ENCODE measurements at places on chromosomes 3 and 15. TPM values are rescaled to one million over a fixed set of nuclear protein-coding genes. Genes with fewer than 3 reads are reported as not detected.

DNA sequence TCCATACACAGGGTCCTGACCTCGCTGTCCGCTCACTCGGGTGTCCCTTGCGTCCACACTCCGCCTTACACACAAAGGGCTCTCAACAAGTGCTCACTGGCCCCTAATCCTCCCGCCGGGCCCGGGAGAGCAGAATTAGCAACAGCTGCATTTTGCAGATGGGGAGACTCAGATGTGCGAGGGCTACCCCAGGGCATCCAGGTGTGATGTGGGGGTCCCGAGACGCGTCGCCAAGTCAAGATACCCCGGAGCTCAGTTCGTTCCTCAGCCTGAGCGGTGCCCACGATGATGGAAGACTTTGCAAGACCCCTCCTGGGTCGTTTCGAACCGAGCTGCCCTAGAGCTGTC lies 14.9 kb upstream of the WNT7A start:
- DNase-seq, result no peak

DNA sequence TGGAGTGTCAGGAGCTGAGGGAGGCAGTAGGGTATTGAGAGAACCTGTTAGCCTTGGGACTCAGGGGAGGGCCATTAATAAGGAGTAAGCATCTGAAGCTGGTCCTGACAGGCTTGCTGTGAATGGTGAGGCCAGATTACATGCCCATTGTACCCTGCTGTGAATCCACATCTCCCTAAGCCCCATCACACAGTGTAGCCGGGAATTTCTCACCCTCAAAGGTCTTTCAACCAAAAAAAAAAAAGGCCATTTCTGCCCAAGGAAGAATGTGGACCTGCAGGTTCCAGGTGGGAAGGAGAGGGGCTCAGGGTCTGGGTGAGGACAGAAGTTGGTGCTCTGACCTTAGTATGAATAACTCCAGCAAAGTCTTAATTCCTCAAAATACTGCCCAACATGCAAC lies 37.2 kb downstream of the MAGEF1 start:
- no peak for DNase-seq

GRCh38 chr3:128242818-128243601 lies 89.7 kb downstream of the EEFSEC start:
- DNase-seq, result peak; percentile 48

GRCh38 chr15:88174571-88174970 lies 82.0 kb downstream of the NTRK3 start:
- no peak for DNase-seq

GRCh38 chr15:47188758-47189507 lies 528.4 kb upstream of the SEMA6D start:
- DNase-seq, result no peak

DNA sequence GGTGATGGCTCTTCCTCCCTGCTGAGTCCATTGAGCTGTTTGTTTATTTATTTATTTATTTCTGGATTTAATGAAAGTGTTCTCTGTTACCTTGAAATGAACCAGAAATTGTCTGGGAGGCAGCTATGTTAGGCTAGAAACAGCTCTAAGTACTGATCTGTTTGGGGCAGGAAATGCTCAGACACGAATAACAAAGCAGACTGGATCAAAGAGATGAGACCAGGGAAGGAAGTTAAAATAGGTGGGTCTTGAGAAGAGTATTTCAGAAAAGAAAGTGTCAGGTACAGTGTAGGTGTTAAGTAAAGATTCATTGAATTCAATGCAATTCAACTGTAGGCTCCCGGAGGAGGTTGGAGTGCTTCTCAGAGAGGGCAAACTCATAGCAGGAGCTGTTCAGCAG lies 173.3 kb downstream of the IL20RB start:
- DNase-seq, result no peak

DNA sequence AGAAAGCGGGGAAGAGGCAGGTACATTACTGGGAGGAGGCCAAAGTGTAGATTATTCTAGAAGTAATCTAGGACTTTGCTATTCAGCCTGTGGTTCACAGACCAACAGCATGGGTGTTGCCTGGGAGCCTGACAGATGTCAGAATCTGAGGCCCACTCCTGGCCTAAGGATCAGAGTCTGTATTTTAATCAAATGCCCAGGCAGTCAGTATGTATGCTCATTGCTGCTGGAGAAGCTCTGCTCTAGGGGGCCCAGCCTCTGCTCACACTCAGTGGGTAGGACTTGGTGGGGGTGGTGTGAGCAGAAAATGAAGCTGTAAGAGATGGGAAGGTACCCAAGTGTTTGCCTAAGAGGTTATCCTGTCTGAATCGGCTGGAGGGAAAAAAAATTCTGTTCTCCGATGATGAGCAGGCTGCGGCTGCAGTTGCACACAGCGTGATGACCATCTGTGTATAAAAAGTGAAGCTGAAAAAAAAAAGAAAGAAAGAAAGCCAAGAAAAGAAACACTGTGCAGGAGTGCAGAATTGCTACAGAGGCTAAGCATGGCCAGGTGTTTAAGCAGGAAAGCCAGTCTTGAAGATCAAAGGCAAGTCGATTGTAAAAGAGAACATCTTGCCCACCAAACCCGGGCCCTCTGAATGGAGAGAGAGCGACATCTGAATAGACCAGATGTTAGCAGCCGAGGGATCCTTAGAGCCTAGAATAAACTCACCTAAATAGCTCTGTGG lies 65.2 kb downstream of the EIF4E3 start:
- no peak for DNase-seq

DNA sequence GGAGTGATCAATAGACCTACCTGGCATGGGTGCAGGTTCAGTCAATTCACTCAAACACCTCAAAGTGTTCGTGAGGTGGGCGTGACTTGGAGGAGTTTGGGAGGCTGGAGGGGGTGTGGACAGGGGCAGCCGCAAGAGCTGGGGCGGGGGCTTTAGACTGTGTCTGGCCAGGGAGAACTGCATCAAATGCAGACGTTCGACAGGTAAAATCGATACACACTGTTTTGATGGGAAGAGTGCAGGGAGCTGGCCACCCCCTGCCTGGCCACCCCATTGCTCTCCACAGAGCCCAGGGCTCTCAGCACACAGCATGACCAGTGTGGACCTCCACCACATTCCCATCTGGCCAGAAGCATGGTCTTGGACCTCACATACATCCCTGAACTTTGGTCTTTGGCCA lies 412.1 kb downstream of the OCA2 start:
- no peak for DNase-seq

- DNase-seq, result peak; percentile 32
Observed at GRCh38 chr3:120284747-120285507, at the start of gene GPR156. TSS of gene GPR156 (minus strand) at chr3:120285222. CDS start at chr3:120244098, 41,124 bp downstream.

DNA sequence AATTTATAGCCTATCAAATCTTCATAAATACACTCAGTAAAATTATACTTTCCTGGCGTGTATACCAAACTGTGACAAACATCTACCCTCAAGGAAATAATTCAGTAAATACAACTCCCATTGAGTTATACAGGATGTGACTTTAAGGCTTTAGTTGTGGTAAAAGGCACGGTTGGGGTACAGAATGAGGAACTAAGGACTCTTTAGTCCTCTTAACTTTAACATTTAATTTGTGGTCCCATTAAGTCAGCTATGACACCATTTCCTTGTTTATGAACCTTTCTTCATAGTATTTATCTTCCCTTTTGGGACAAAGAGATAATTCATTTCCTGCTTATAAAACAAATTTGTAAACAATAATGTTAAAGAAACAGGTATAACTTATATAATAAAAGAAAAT lies 30.2 kb downstream of the IFT80 start:
- no peak for DNase-seq

DNA sequence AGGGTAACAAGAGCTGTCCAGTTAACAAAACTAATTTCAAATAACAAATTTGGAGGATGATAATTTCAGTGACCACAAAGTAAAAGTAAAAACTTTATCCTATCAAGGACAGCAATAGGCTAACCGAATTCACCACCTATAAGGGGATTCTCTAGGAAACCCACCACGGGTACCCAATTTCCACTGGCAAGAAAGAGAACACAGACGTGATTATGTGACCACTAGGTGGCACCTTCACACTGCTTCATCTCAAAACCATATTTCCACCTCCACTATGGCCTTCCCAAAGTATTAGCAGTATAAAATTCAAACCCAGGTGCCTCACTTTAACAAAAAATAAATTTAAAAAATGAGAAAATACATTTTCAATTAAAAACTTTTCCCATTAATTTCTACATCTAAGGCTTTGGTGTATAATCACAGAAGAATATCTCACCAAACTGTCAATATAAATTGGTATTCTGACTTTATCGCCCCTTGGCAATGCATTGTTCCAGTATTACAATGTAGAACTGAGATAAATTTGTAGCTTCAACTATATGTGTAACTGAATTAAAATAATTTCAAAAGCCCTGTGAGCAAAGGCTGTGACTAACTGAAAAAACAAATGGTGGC lies 96.5 kb downstream of the FSIP1 start:
- peak; percentile 46 for DNase-seq

DNA sequence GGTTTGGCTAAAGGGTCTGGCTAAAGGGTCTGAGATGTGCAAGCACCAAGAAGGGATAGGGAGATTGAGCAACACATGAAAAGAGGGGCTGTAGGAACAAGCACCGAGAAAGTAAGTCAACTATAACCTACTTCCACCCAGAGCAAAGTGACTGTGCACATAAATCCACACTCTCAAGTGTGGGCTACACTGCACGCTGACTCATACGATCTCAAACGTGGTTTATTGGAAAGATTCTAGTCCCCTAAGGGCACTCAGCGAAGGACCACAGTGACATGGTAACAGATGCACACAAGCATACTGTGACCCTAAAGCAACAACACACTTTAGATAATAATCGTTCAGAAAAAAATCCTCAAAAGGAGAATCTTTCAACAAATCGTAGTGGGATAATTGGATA lies 48.0 kb downstream of the EHHADH start:
- DNase-seq, result no peak

- peak; percentile 58 for DNase-seq
Observed at GRCh38 chr15:89654847-89655805, at the start of gene KIF7. TSS of gene KIF7 (minus strand) at chr15:89655467. CDS start at chr15:89652930, 2,537 bp downstream.

GRCh38 chr3:154227531-154227930 lies 96.8 kb downstream of the DHX36 start:
- DNase-seq, result no peak

DNA sequence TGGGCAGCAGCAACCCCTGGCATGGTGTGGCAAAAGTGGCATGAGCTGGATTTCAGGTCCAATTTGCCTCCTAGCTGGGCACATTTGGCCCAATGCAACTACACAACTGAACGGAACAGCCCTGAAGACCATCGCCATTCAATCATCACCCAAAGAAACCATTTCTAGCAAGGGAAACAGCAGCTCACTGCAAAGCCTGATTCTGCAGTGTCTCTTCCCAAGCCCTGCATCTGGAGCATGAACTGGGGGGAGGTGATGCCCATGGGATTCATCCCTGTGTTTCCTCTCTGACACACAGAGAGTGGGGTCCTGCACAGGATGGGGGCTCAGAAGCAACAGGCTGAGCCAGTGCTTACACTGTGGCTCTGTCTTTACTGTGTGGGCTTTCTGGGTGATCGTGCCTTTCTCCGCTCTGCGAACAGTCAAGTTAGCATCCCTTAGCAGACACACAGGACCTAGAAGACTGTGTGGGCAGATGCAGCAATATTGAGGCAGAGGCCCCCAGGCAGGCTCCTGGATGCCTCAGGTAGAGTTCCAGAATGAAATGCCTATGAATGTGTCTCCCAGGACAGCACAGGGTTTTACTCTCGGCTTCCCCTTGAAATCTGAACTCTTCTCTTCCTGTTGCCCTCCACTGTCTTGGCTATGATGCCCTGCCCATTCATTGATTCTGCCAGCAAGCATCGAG lies 91.1 kb upstream of the ALDH1A3 start:
- no peak for DNase-seq

GRCh38 chr3:176041812-176042211 lies 1155.5 kb downstream of the TBL1XR1 start:
- DNase-seq, result no peak

- DNase-seq, result no peak
Observed at GRCh38 chr3:130779486-130779885, 32.9 kb upstream of the PIK3R4 start.

DNA sequence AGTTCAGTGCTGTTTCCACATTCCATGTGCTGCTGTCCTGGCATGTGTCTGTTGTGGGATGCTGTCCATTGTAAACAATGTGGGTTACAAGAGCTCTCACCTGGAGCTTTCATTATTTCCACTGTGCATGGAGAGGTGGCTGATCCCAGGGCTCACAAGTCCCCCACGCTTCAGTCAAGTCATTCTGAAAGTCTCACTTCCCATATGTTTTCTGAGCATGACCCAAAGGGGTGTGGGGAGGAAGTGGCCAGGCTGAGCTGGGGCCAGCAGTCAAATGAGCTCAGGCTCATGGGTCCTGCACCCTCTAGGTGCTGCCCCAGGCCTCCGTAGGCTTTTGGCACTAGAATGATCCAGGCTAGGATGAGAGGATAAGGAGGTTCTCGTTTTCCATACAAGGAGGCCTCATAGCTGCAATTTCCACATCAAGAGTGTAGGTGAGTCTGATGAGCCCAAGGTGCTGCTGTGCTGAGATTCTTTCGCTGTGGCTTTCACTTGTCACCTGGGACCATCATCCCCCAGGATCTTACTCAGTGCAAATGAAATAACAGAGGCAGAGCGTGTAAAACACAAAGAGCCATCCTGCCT lies 22.0 kb downstream of the STARD5 start:
- peak; percentile 67 for DNase-seq

GRCh38 chr3:148974726-148975125 lies 16.6 kb upstream of the GYG1 start:
- no peak for DNase-seq

DNA sequence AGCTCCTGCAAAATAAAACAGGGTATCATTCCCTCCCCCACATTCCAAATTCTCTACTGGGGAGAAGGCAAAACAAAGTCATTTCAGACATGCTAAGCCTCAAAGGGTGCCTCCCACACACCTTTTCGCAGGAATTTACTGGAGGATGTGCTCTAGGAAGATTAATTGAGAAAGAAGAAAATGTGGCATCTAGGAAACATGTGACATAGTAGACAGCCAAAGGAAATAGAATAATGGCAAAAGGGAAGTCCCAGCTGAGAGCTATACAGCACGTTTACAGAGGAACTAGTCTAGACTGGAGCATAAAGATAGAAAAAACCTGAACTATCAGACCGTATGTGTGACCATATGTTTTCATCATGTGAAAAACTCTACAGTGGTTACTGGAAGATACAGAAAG lies 58.8 kb upstream of the MELTF start:
- DNase-seq, result no peak

DNA sequence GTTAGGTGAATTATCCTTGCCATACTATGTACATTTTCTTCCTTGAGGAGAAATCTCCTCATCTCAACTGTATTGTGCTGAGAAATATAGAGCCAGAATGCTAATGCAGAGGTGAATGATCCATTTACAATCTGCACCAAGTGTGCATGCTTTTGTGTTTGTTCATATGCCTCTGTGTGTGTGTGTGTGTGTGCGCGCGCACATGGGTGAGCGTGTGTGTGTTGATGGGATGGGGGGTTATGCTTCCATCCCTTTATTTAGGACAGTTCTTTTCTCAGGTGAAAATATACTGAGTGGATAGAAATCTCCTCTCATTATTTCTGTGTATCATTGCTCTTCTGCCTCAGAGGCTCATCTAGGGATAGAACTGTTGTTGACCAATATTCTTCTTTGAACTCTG lies 626.1 kb downstream of the MCTP2 start:
- DNase-seq, result no peak

Gene OR5K2
- not detected for total RNA-seq

Gene SEMA5B
- total RNA-seq, result not detected

Gene GRK7
- not detected for total RNA-seq

Gene PPP2R3A
- 0.51 TPM for total RNA-seq

Gene C3orf70
- 0.04 TPM for total RNA-seq

Gene PRC1
- total RNA-seq, result 111 TPM

Gene PPP1R14D
- total RNA-seq, result not detected

Gene SAMD7
- not detected for total RNA-seq

Gene RAP2B
- total RNA-seq, result 10.4 TPM

Gene XPC
- 24.7 TPM for total RNA-seq

Gene LTF
- total RNA-seq, result not detected

Data from activated CD4-positive, alpha-beta T cell treated with anti-CD3 and anti-CD28 coated beads for 36 hours (primary cell).